ENCODE measurements at places on chromosomes 5 and 9.

DNA sequence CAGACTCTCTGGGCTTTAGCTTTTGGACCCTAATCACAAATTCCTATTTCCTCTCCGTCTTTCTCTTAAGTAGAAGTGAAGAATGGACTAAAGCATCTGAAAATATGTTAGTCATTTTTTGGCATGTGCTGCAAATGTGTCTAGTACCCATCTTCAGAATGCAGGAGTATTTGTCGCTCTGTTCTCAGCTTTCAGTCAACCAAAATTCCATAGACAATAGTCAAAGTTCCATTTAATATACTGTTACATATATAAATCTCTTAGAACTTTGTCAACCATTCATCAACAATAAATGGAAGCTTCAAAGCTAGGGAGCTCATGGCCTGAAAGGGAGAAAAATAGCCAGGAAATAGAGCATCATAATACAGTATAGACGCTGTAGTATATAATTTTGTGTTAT, 509.4 kb downstream of the BNC2 start:
- peak; percentile 89 for DNase-seq

- DNase-seq: no peak
These were observed 117.1 kb upstream of the TUT7 start for GRCh38 chr9:86471171-86471815.

GRCh38 chr9:70954596-70955143, 166.8 kb downstream of the TRPM3 start:
- no peak for DNase-seq

GRCh38 chr5:83294246-83294645, 177.3 kb upstream of the VCAN start:
- no peak for DNase-seq

DNA sequence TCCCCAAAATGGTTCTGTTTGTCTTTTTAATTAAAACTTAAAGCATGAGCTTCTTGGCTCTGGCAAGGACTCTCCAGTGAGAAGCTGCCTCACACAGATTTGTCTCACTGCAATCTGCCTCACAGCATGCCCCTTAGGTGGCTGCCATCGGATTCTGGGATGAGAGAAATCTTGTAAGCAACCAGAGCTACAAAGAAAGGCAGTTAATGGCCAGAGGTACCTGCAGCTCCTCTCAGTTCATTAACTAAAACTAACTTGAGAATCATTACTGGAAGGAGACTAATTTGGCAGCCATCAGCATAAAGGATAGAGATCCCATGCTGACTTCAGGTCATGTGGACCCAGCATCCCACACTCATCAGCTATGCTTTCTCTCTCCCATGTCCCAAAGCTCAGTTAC, 220.6 kb upstream of the DMAC1 start:
- DNase-seq: no peak

DNA sequence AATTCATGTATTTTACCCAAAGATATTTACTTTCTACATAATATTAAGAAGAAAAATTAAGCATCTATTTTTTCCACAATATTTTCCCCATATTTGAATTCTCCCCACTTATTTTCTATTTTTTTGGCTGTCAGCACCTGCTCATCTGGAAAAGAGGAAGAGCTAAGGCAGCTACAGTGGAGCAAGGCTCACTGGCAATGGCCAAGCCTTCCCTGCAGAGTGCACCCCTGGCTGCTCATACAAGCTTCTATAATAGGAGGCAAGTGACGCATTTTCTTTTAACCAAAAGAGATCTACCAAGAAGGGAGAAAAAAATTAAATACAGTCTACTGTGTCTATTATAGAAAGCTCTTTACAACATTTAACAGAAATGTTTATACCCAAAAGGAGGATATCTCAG, 72.5 kb downstream of the AUH start:
- DNase-seq: no peak

GRCh38 chr9:136117916-136118319, 757 bp downstream of the TMEM250 start:
- no peak for DNase-seq

GRCh38 chr9:8734760-8735159, 935.2 kb upstream of the DMAC1 start:
- DNase-seq: peak; percentile 72

DNA sequence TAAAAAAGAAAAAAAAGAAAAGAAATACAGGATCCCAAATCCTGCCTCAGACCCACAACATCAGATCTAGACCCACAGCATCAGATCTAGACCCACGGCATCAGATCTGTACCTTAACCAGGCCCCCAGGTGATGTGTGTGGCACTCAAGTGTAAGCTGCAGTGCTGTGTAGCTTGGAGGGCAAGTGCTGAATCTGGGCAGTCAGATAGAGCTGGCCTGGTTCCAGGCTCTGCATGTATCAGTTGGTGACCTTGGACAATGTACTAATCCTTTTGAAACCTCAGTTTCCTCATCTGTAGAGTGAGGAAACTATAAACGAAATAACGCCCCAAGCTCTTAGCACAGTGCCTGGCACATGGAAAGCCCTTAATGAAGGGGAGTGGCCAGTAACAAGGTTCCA, 16.7 kb downstream of the COL15A1 start:
- DNase-seq: no peak

DNA sequence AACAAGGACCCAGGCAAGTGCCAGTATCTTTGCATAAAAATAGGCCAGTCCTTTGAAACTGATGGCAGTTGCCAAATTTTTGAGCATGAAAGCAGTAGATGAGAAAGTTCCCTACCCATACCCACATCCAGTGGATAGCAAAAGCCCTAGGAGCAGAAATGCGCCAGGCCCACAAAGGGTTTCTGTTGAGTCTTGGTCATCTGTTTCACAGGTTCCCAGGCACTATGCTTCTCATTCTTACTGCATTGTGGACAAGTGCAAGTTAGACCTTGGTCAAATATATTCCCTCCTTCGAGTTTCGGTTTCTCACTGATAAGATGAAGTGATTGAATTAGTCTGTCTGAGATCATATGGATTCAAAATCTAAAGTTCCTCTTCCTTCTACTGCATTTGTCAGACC, 152.3 kb downstream of the NR3C1 start:
- DNase-seq: no peak

DNA sequence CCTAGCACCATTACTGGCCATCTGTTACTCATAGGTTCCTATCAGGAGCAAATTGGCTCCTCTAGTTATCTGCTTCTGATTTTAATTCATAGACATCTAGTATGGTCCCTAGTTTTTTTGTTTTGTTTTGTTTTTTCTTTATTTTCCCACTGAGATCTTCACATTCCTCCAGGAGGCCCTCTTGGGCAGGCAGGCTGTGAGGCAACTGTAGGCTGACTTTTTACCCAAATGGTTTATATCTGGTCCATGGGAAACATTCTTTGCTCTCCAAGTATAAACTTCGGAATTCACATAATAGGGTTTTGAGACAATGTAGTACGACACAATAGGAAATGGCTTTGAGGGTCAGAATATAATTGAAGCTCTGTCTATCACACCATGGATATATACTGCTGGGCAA, 250.9 kb upstream of the DAB2 start:
- no peak for DNase-seq

- DNase-seq: no peak
These were observed 464.9 kb downstream of the SPOCK1 start for GRCh38 chr5:137034213-137034612.

DNA sequence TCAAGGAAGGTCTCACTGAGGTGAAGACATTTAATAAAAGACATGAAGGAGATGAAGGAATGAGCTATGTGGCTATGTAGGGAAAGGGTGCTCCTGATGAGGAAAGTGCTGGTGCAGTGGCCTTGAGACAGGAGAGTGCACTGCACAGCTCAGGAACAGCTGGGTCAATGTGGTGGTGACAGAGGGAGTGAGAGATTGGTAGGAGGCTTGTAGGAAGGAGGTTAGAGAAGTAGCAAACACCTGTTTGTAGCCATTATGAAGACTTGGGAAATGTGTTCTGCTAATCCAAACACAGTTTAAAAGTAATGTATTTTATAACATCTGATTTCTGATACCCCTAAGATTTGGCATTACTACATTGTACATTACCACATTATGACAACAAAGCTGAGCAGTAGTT, 115.1 kb upstream of the MTAP start:
- DNase-seq: no peak

GRCh38 chr9:33628865-33629410, 104.9 kb downstream of the ANKRD18B start:
- no peak for DNase-seq

GRCh38 chr5:43207601-43208000, 15.6 kb downstream of the NIM1K start:
- peak; percentile 65 for DNase-seq

DNA sequence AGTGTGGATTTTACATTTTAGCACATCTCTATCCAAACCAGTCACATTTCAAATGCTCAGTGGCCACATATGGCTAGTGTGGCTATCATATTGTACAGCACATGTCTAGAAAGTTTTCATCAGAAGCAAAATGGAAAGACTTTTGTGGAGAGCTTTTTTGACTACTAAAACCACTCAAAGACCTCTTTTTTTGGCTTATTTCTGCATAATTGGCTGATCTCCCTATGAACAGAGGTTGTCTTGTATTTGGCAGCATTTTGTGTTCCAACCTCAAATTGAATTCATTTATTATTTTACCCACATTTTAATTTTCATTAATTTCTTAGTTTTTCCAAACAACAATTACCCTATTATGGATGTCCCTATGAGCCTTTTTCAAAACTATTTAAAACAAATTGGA, 395.7 kb downstream of the TLE1 start:
- DNase-seq: no peak

Data from fibroblast of skin of right biceps (primary cell).